CD8-positive, alpha-beta memory T cell (primary cell): ENCODE measurements at places on chromosomes 4 and X. TPM values are rescaled to one million over a fixed set of nuclear protein-coding genes. Genes with fewer than 3 reads are reported as not detected.

FGA gene
- not detected for total RNA-seq

HDAC6 gene
- total RNA-seq, result 53.5 TPM

TRIM61 gene
- total RNA-seq, result 2.7 TPM

SCD5 gene
- 6.2 TPM for total RNA-seq

TCP11X2 gene
- total RNA-seq, result not detected

TEX13C gene
- not detected for total RNA-seq

SSX2 gene
- not detected for total RNA-seq

NUDT9 gene
- 16.0 TPM for total RNA-seq

MAGEA11 gene
- total RNA-seq, result not detected

KIT gene
- total RNA-seq, result 0.20 TPM

RTL5 gene
- total RNA-seq, result 1.00 TPM

NAP1L3 gene
- total RNA-seq, result 2.0 TPM

MUC7 gene
- not detected for total RNA-seq

CNGA1 gene
- total RNA-seq, result not detected

C4orf50 gene
- 0.24 TPM for total RNA-seq

OGT gene
- total RNA-seq, result 211 TPM

COL4A6 gene
- total RNA-seq, result not detected

ZNF711 gene
- 0.11 TPM for total RNA-seq

ENPP6 gene
- 0.04 TPM for total RNA-seq

RASL11B gene
- not detected for total RNA-seq

VAMP7 gene
- total RNA-seq, result 33.5 TPM

TMEM31 gene
- total RNA-seq, result not detected

ADH1A gene
- total RNA-seq, result not detected

VCX2 gene
- total RNA-seq, result not detected

HSFX3 gene
- total RNA-seq, result not detected

PPP2R3B gene
- 21.2 TPM for total RNA-seq

CYP4V2 gene
- 11.8 TPM for total RNA-seq

GUCY1A1 gene
- total RNA-seq, result not detected

CCDC120 gene
- 5.1 TPM for total RNA-seq

SPANXC gene
- not detected for total RNA-seq

ZNF718 gene
- total RNA-seq, result 10.7 TPM

SPATA4 gene
- total RNA-seq, result not detected

NOX1 gene
- not detected for total RNA-seq

MYOZ2 gene
- total RNA-seq, result not detected

CPE gene
- not detected for total RNA-seq

ATP1B4 gene
- not detected for total RNA-seq

DRD5 gene
- total RNA-seq, result not detected

SULT1E1 gene
- total RNA-seq, result not detected

RNF128 gene
- total RNA-seq, result not detected

COL25A1 gene
- total RNA-seq, result not detected
